Smooth muscle cell of the umbilical artery (primary cell): ENCODE measurements at places on chromosomes 5 and 9. TPM values are rescaled to one million over a fixed set of nuclear protein-coding genes. Genes with fewer than 3 reads are reported as not detected.

Gene ROPN1L
- 0.14 and 0.30 TPM in 2 replicates for total RNA-seq

Gene C7
- not detected in 2 replicates for total RNA-seq

Gene GPR151
- not detected in 2 replicates for total RNA-seq

Gene GOLGA2
- 146 and 160 TPM in 2 replicates for total RNA-seq
